Pons (tissue), 1 donor: ENCODE measurements at places on chromosomes 2 and 18.

DNA sequence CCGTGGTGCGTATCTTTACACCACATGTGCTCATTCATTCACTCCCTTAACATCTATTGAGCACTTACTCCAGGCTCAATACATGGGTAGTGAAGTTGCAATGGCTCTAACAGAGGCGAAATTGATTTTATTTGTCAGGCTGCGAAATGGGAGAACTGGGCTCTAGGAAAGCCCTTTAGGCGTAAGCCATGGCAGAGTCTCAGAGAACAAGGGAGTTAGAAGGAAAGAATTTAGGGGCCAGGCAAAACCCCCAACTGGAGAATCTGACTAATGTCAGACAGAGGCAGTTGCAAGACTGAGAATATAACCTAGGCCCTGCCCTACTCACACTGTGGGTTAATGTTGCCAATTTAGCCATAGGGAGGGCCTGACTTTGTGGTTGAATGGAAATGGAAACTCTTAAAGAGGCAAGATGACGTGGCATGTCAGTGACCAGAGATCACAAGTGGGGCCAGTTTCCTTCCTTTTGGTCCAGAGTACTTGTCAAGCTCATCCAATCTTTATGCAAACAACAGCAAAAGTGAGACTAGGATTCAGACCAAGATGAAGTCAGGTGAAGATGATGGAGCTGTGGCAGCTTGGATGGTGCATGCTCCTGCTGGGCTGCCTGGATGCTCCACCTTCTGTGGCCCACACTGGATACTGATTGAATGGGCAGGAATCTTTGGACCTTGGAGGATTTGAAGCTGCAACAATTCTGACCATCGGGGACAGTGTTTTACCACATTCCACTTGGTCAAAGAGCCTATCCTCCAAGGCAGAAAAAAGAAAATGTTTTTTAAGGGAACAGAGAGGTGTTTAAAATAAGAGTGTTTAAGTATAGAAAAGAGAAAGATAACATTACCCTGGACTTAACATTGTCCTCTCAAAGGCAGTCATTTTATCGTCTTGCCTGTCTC, 92.2 kb downstream of the CAPN13 start:
- no peak for DNase-seq

DNA sequence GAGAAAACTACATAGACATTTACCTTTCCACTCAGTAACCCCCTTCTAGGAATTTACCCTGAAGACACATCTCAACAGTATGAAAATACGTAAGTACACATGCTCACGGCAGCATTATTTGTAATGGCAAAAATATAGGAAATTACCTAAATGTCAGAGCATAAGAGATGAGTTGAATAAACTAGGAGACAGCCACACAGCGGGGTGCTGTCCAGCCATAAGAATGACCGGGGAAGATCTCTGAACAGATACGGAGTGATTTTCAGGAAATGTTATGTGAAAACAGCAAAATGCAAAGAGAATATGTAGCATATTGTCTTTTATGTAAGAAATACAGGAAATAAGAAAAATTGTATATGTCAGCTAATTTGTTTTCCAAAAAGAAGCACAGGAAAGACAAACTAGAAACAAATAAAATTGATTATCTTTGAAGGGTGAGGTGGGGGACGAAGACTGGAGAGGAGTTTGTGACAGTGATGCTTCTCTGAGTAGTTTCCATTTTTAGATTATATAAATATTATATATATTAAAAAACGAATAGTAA, 195.4 kb downstream of the HAUS1 start:
- no peak for DNase-seq

DNA sequence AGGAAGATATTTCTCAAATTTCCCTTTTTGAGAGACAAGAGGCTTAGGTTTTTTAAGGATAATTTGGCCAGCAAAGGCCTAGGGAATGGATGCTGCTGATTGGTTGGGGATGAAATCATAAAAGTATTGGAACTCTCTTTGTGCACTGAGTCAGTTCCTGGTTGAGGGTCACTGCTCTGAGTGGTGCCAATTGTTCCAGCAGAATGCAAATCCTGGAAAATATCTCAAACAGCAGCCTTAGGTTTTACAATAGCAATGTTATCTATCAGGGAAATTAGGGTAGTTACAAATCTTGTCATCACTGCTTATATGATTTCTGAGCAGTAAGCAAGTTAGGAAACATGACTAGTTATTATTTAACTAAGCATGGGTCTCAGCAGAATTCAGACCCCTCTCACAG, 96.2 kb downstream of the RAD51AP2 start:
- no peak for DNase-seq

GRCh38 chr2:227576812-227577211, 21.9 kb upstream of the SCYGR2 start:
- no peak for DNase-seq
